ENCODE measurements at places on chromosomes 7 and 10.
A peak's percentile ranks its signal among the peaks of the same experiment; 100 is the strongest.

GRCh38 chr10:106086391-106086790 lies 1078.1 kb downstream of the SORCS1 start:
- DNase-seq, result no peak

GRCh38 chr7:81632418-81632817 lies 137.4 kb downstream of the HGF start:
- DNase-seq, result no peak

DNA sequence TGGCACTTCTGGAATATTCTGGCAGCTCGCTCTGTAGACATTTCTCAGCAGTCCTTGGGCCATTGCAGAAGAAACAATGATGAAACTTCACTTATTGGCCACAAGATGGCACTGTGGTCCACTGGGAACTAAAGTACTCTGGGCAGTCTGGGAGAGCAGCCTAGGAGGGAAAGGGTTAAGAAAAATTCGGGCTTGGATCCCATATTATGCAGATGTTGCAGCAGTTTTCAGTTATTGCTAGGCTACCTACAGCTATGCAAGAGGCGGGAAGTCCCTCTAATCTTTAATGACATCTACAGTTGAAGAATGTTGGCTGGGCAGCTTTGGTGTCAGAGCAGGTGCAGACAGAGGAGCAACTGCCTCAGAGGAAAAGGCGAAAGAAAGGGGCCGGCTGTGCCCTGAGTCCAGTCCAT lies 201.7 kb upstream of the PRSS58 start:
- DNase-seq, result peak; percentile 68

DNA sequence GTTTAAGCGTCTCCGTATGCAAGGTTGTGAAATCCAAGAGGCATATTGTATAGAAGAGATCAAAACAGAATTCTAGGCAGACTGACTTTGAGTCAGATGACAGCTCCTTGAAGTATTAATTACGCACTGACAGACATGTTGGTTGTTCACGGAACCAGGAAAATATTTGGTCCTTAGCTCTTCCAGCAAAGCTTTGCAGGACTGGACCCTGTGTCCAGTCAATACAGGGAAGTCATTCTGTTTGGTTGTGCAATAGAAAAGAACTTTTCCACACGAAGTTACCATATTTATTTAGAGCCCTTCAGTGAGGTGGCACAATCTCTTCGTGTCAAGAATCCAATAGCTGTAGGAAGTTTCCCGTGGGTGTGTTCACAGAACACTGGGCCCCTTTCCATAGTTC lies 205.3 kb downstream of the ARHGAP21 start:
- DNase-seq, result no peak

GRCh38 chr10:76922666-76923065 lies 714.9 kb downstream of the KCNMA1 start:
- DNase-seq, result no peak

DNA sequence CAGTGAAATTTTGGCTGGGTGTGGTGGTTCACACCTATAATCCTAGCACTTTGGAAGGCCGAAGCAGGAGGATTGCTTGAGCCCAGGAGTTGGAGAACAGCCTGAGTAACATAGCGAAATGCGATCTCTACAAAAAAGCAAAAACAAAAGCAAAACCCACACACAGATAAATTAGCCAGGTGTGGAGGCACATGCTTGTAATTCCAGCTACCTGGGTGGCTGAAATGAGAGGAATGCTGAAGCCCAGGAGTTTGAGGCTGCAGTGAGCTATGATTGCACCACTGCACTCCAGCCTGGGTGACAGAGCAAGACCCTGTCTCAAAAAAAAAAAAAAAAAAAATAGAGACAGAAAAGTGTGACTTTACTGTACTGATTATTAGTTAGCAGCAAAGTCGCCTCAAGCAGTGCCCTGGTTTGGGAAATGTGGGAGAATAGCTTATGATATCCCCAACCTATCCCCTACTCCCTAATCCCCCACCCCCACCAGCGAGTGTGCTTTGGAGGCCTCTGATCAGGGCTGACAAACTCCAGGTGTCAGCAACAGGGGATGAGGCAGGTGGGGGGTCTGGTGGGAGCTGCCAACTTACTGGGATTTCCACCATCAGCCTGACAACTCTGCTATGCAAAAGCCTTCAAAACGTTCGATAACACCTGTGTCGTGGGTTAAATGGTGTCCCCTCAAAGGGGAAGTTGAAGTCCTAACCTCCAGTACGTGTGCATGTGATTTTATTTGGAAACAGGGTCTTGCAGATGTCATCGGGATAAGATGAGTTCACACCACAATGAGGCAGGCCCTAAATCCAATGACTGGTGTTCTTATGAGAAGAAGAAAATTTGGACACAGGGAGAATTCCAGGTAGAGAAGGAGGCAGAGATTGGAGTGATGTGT lies 124.7 kb upstream of the SDK1 start:
- no peak for DNase-seq

DNA sequence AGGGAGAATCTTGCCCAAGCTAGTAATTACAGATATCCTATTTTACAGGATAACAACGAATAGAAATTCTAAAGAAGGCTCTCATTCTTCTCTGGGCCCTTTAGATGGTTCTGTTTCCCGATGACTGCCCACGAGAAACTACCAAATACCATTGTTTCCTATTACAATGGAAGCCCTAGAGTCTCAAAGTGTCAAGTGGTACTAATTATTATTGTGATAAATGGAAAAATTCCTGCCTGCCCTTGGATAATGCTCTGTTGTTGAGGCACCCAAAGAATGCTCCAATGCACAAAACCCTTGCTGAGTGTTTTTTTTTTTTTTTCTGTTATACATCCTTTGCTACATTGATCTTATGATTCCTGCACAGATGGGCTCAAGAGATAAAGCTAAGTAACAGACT lies 504.5 kb downstream of the XPNPEP1 start:
- DNase-seq, result no peak

- DNase-seq, result no peak
Measured at GRCh38 chr10:87578842-87579401, 74.2 kb downstream of the MINPP1 start.

GRCh38 chr7:66183700-66184099 lies 21.4 kb upstream of the TPST1 start:
- DNase-seq, result no peak

GRCh38 chr7:23956772-23957576 lies 247.0 kb downstream of the STK31 start:
- no peak for DNase-seq

DNA sequence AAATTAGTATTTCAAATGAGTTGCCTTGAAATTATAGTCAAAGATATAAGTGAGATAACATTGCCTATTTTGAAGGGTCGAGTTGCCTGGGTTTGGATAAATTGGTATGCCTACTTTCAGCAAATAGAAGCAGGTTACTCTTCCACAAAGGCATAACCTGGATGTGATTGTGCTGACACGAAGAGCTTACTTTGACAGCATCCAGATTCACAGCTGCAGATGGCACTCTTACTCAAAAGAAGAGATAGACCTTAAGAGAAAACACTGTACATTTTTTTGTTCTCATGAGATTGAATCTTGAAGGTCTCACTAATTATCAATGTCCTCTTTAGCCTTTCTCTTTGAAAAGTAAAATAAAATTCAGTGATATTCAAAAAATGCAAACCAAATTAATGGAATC lies 1338.7 kb downstream of the REEP3 start:
- no peak for DNase-seq

GRCh38 chr7:101488826-101489572 lies 126.3 kb downstream of the COL26A1 start:
- DNase-seq, result peak; percentile 26

All from COLO829 (cell line).